Eye (tissue), 1 donor: ENCODE measurements at places on chromosomes 11 and 22.

- DNase-seq: peak; percentile 75
These were observed at the start of gene CD248 for GRCh38 chr11:66316849-66317251. TSS of gene CD248 (minus strand) at chr11:66317044. CDS start at chr11:66317027, 17 bp downstream.

GRCh38 chr11:73085189-73085875 is 56.8 kb downstream of the FCHSD2 start:
- no peak for DNase-seq

GRCh38 chr11:108970221-108970991 is 305.5 kb downstream of the DDX10 start:
- no peak for DNase-seq

DNA sequence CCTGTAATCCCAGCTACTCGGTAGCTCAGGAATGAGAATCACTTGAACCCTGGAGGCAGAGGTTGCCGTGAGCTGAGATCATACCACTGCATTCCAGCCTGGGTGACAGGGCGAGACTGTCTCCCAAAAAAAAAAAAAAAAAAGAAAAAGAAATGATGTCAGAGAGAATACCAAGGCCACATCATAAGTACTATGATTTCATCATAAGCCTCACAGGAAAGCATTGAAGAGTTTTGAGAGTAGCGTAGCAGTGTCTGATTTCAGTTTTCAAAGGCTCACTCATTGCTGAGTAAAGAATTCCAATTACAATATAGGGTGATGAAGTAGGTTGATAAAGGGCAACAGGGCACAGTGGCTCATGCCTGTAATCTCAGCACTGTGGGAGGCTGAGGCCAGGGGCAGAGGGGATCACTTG is 88.8 kb downstream of the MRTFA start:
- no peak for DNase-seq

GRCh38 chr22:44032126-44032730 is 8.1 kb downstream of the PARVB start:
- peak; percentile 66 for DNase-seq

DNA sequence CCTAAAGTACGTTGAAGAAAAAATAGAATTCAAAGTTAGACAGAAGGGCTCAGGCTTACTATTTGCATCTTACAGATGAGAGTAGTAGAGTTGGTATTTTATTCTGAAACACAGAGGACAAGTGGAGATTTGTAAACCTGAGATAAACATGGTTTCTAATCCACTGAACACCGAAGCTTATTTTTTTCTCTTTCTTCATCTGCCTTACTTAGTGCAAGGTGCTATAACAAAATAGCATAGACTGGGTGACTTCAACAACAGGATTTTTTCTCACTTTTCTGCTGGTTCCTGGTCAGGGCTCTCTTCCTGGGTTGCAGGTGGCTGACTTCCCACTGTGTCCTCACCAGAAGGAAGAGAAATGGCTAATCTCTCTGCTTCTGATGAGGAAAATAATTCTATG is 2.1 kb upstream of the HBG1 start:
- no peak for DNase-seq

DNA sequence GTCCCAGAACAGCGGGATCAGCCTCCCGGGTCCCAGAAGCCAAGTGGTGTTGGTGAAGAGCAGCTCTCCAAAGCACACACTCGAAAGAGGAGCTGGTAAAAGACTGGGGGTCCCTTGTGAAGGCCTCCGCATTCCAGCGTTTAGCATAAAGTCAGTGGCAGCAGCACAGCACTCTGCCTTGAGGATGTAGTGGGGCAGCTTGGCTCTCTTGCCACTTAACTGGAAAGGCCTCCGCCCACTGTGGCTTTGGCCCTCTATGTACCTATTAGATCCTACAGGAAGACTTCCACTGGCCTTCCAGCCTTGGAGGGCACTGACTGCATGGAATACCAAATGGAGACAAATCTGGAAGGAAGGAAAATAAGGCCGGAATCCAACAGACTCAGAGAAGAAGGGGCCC is 1455.3 kb downstream of the BRD1 start:
- no peak for DNase-seq

DNA sequence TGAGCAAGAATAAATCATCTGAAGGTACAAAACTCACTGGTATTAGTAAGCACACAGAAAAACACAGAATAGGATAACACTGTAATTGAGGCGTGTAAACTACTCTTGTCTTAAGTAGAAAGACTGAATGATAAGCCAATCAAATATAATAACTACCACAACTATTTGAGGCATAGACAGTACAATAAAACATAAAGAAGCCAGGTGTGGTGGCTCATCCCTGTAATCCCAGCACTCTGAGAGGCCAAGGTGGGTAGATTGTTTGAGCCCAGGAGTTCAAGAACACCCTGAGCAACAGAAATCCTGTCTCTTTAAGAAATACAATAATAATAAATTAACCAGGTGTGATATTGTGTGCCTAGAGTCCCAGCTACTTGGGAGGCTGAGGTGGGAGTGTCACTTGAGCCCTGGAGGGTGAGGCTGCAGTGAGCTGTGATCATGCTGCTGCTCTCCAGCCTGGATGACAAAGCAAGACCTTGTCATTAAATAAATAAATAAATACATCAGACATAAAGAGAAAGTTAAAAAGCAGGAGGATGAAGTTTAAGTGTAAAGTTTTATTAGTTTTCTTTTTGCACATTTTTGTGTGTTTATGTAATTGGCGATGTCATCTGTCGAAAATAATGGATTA is 390.6 kb downstream of the DYNC2H1 start:
- DNase-seq: no peak
